ENCODE measurements at places on chromosomes 11 and 22.
A peak's percentile ranks its signal among the peaks of the same experiment; 100 is the strongest.

- DNase-seq = no peak
These were observed 24.7 kb upstream of the TIMP3 start for GRCh38 chr22:32776802-32777201.

- no peak for DNase-seq
These were observed 116.6 kb downstream of the TBC1D22A start for GRCh38 chr22:46879083-46879482.

DNA sequence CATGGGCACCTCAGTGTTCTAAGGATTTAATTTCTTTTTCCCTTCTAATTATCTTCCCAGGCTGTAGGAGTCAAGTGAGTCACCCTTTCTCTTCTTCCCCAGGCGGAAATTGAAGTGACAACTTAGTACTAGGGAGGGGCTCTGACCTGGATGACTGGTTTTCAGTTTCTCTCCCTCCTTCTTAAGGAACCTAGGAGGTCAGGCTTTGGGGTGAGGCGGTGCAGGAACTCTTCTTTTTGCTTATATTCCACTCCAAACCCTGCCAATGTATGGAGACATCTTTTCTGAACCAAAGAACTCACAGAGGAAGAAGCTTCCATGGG is 12.6 kb downstream of the ZDHHC5 start:
- DNase-seq = no peak

DNA sequence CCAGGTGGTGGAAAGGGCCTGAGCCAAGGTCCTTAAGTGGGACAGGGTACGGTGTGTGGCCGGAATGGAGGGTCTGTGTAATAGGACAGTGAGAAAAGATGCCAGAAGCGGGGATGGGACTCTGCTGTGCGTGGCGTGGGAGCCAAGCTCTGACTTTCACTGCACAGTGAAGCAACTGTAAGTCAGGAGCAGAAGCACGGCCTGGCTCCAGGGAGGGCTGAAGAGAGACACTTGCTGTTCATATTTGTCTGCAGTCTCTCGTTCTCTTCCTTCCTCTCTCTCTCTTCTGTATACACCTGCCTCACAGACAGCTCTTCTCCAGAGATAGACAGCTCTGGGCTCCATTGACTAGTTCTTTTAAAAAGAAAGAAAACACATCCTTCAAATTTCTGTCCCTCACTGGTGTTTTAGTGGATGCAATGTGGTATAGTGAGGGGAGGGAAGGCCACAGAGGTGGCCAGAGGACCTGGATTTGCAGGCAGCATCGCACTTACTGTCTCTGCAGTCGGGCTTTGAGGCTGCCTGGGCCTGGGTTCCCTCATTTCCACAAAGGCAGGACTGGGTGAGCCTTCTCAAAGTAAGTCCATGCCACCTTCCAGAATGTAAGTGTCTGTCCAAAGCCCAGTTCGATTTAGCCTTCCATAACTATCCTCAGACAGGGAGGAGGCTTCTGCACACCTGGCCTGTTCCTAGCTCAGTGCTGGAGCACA is 2.1 kb downstream of the IL17RA start:
- no peak for DNase-seq

GRCh38 chr11:125211191-125211947 is 46.8 kb downstream of the PKNOX2 start:
- DNase-seq = no peak

GRCh38 chr11:42576318-42576717 is 735.5 kb upstream of the API5 start:
- no peak for DNase-seq

DNA sequence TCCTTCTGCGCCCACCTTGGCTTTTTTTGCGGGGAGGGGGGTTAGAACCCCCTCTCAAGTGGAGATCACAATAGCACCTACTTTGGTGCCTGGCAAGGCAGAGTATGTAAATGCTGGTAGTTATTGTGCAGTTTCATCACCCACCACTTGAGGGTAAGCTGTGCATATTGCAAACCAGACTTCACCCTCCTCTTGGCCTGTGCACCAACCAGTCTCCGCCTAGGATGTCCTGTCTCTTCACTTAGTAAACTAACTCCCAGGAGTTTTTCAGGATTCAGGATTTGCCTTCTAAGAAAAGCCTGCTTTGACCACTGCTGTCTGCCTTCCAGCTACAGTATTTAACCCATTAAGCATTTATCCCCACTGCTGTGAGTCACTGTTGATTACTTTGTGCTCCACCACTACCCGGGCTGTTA is 2.0 kb upstream of the UBXN1 start:
- peak; percentile 29 for DNase-seq

GRCh38 chr22:27075891-27076290 is 418.5 kb downstream of the MIAT start:
- no peak for DNase-seq

- no peak for DNase-seq
These were observed 79.5 kb downstream of the PARVA start for GRCh38 chr11:12456651-12457579.

DNA sequence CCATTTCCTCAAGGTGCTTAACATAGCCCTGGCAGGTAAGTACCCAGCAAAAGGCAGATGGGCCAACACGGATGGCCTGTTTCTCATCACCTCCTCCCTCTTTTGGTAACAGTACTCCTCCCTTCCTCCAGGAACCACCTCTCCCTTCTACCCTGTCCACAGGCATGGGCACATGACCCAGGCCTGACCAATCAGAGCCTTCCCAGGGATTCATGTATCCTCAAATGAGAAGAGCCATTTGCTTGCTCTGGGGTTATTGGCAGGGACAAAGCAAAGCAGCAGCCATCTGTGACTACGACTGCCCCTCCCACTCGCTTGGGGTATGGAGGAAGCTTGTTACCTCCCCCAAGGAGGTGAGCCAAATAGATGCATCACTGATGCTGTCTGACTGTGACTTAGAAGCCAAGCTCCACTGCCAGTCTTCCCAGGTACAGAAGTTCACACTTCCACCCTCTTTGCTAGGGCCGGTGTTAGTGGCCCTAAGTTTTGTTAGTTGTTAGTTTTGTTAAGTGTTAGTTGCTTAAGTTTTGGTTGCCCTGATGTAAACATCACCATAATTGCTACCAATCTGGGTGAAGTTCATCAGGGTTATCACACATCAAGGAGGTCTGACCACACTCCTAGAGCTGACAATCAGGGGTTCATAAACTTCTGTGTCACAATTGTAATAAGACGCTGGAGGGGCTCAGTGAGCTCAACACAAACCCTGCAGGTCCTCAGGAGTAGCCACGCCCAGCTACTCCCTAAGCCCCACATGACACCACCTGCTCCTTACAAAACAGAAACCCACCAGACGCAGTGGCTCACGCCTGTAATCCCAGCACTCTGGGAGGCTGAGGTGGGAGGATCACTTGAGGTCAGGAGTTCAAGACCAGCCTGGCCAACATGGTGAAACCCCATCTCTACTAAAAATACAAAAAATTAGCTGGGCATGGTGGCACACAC is 57.3 kb downstream of the ARFGAP3 start:
- no peak for DNase-seq

- no peak for DNase-seq
These were observed 78.3 kb downstream of the LARGE1 start for GRCh38 chr22:33842006-33842354.

DNA sequence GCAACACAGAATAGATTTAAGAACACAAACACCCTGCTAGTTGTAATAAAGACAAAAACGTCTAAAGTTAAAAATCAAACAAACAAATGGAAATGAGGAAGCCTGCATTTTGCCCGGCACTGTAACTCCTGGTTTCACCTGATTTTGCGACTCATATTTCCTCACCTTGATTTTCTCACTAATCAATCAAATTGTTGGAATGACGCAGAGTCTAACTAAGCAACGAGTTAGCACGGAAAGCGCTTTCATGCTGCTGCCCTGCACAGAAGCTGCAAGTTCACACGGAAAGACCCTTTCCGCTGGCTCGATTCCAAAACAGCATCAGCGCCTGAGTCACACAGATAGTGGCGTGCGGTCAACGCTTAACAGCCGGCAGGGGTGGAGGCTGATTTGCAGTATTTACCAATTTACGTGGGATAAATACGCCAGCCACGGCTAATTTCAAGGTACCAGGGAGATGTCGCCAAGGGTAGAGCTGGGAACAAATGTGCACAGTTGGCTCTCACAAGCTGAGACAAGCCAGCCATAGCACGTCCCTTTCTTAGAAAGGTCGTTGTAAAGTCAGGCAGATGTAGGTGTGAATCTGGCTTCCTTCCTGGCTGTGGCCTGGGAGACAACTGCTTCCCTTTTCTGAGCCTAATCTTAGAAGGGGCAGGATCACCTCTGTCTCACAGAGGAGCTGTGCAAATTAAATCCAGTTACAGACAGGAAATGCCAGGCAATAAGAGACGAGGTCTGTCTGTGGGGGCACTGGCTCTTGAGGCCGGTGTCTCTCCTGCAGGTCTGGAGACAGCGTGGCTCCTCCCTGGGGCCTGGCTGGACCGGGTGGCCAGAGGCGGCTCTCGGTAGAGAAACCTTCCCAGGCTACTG is 76.9 kb upstream of the TTLL12 start:
- peak; percentile 58 for DNase-seq

GRCh38 chr22:17665248-17665647 is 26.7 kb downstream of the BCL2L13 start:
- no peak for DNase-seq

GRCh38 chr11:116030697-116031331 is 526.6 kb upstream of the CADM1 start:
- no peak for DNase-seq

GRCh38 chr11:61082062-61082870 is 20.0 kb upstream of the CD5 start:
- peak; percentile 10 for DNase-seq

DNA sequence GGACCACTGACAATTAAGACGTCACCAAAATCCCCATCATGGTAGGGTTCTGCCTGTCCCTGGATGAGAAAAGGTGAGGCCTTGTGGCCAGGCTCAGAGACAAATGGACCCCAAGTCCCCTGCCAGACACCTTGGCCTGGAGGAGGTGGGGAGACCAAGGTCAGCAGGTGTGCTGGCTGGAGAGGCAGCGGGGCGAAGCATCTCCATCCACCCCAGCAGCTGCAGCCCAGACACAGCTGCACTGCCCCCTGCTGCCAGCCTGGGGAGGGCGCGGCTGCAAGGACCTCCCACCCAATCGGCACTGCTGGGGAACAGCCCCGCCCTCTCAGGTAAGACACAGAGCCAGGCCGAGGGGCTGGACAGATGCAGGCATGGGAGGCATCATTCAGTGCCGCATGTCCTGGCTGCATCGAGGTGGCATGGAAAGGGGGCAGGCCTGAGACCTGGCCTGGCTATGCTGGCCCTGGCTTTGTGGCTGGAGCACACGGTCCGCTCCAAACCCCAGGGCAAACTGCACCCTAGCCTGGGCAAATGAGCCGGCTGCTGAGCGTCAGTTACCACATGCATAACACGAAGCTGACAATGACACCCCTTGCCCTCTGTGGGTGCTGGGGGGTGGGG is 12.2 kb upstream of the MFNG start:
- no peak for DNase-seq

GRCh38 chr22:49107961-49108530 is 719.6 kb downstream of the BRD1 start:
- DNase-seq = no peak

DNA sequence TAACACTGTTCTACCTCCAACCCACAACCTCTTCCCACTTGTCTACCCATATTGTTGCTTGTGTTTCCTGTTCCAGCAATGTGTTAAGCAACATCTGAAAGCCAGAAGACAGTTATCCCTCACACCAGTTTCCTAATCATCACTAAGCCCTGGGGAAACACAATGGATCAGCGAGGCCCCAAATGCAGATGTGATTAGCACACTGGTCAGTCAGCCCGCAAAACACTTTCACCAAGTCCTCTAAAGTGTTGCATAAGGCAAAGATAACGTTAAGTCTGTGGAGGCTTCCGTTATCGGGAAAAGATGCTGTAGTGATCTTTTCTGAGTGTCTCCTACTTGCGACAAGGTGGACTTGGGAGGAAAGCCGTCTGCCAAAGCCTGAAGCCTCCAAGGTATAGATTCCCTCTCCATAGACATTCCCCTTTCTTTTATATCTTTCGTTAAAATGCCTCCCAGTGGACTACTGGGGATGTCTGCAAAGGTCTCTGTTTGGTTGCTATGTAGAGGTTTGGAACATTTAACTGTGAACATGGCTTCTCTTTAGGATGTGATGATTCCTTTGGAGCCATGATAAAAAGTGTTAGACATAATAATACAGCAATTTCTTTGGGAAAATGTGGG is at the start of gene MS4A3:
Gene MS4A3 (plus strand): TSS at position 317 of the 621 bp plus-strand sequence. CDS start 4,496 bp downstream, outside the sequence.
- no peak for DNase-seq

DNA sequence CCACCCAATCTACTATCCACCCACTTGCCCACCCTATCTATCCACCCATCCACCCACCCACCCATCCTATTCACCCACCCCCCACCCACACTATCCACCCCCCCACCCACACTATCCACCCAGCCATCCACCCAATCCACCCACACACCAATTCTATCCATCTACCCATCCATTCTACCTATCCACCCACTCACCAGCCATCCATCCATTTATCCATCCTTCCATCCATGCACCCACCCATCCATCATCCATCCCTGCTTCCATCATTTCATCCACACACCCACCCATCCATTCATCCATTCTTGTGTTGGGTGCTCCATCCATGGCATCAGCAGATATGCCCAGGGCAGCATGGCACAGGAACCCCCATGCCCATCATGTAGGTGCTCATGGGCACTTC is 1206.6 kb downstream of the BRD1 start:
- DNase-seq = no peak

DNA sequence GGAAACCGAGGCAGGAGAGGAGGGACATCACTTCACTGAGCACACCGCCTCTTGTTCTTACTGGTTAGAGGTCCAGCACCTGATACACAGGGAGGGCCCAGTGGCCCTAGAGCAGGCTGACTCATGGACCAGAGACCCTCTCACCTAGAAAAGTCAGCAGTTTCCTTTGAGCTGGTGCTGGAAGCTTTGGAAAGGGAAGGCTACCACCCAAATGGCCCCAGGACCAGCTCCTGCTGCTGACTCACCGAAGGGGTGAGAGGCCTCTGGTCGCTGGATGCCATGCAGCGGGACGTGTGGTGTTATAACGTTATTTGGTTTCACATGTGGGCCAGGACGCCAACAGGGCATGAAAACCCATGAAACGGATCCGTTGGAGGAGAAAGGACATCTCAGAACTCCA is 3.8 kb downstream of the NADSYN1 start:
- DNase-seq = no peak

GRCh38 chr22:19566279-19567156 is 42.3 kb upstream of the CLDN5 start:
- DNase-seq = no peak

DNA sequence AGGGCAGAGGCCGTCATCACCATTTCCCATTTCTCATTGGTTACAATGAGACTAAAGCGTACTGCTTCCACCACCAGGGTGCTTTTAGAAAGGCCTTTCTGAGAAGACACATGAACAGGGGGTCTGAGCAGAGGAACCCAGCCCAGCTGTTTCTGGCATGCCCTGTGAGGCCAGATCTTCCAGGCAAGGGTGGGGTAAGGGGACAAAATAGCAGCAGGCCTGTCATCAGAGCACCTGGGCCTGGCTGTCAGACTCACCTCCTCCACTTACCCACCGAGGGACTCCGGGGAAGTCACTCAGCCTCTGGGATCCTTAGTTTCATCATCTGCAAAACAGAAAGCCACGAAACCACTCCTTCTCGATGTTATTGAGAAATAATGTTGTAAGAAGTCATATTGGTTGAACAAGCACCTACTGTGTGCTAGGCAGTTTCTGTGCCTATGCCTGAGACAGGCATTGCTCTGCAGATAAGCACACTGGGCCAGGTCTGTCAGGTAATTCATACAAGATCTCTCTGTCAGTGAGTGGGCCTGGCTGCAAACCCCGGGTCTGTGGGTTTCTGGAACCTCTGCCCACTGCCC is 8.8 kb upstream of the WNT11 start:
- DNase-seq = no peak
